ENCODE measurements at places on chromosomes 16 and 17. TPM values are rescaled to one million over a fixed set of nuclear protein-coding genes. Genes with fewer than 3 reads are reported as not detected.

Gene MAPK7
- 70.6 TPM for total RNA-seq

Gene PDE6G
- total RNA-seq = not detected

Gene C17orf67
- not detected for total RNA-seq

DNA sequence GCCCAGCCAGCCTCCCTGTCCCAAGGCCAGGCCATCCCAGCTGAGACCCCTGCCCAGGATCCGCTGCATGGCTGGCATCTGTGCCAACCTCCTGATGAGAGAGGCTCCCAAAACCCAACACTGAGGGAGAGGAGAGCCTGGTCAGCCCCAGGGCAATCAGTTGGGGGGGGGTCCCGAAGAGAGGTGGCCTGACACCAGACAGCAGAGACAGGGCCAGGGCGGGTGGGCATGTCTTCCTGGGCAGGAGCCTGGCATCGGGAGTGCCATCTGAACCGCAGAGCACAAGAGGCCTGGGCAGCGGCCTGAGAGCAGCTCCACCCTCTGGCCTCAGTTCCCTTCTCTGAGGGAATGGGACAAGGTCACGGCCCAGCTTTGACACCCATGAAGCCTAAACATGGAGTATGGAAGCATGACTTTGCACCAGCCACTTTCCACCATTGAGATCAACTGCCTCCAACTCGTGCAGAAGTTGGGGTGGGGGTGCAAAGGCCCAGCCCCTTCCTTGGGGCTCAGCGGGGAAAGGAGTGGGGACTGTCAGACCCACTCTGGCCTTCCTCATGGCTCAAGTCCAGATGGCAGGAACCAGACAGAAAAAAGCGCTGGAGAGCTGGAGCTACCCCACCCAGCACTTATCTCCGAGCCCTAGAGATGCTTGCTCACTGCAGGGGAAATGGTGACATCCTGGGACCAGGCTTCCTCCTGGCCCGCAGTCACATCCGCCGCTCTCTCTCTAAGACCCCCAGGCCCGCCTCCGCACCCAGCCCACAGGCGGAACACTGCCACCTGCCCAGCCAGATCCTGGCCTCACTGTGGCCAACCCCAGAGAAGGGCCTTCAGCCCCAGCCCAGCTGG, 9.7 kb downstream of the RHBDF2 start:
- no peak for DNase-seq

DNA sequence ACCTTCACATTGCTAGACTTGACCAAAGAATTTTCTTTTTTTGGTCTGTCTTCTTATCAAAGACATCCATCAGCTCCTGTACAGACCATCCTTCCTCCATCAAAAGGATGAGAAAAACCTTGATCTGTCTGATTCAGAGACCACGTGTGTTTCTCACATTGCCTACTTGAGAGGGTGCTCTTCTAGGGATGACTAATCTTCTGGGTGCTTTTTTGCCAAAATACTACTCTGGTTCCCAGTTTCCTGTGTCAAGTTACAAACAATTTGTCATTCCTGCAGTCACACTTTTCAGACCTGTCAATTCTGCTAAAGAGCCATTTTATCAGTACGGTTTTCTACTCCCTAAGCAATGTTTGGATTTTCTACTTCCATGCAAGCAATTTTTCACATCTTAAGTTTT, 492.2 kb downstream of the CDH11 start:
- no peak for DNase-seq

DNA sequence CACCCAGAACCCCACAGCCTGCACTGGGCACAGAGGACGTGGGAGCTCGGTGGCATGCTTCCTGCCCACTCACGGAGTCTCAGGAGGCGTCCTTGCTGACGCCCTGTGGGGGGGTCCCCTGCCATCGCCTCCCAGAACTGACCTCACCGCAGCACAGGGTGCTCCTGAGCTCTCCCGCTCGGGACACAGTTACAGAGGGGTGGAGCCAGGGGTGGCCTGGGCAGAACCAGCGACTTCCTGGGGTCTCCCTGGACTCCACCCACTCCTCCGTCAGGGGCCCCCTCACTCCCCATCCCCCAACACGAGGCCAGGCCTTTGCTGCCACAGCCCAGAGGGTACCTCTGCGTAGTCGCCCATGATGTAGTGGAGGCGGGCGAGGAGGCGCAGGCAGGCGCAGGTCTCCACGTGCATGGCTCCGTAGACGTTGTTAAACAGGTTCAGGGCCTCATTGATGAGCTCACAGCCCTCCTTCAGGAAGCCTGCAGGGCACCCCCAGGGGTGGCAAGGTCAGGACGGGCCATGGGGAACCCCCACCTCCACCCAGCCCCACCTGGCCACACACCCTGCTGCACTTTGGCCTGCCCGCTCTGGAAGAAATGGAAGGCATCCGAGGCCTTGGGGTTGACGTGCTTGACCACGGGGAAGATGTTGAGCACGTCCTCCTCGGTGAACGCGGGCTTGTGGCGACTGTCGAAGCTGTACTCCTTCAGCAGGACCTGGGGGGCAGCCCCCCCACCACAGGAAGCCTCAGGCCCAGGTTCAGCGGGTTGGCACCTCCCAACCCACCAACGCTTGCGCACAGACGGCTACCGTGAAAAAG, 17.8 kb downstream of the CLUH start:
- peak; percentile 9 for DNase-seq

DNA sequence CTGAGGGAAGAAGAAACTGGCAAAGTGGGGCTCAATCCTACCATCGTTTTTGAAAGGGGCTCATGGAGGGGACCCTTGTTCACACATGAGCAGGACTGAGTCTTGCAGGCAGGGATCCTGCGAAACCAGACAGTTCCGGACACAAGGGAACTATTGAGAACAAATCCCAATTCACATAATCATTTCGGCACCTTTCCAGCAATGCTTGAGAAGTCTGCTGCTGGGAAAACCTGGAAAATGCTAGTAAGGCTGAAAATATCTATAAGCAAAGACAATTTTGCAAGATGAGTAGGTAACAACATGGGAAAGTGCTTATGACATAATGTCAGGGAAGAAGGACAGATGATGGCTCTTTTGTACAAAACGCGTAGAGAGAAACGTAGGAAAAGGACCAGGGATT, 52.1 kb upstream of the BPTF start:
- DNase-seq = no peak

DNA sequence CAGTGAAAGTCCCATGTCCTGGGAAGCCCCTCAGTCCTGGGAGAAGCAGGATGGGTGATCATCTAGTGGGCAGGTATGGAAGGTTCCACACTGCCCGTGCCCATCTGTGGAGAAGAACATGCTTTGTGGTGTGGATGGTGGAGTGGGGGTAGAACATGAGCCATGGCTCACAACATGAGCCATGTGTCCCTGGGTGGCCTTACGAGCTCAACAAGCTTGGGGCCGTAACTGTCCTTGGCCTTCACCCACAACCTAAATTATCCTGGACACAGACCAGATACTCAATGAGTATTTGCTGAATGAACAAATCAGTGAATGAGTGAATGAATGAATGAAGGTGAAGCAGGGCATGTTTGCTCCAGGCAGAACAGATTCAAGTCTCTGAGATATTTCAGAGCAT, 13.5 kb downstream of the SOX8 start:
- no peak for DNase-seq

DNA sequence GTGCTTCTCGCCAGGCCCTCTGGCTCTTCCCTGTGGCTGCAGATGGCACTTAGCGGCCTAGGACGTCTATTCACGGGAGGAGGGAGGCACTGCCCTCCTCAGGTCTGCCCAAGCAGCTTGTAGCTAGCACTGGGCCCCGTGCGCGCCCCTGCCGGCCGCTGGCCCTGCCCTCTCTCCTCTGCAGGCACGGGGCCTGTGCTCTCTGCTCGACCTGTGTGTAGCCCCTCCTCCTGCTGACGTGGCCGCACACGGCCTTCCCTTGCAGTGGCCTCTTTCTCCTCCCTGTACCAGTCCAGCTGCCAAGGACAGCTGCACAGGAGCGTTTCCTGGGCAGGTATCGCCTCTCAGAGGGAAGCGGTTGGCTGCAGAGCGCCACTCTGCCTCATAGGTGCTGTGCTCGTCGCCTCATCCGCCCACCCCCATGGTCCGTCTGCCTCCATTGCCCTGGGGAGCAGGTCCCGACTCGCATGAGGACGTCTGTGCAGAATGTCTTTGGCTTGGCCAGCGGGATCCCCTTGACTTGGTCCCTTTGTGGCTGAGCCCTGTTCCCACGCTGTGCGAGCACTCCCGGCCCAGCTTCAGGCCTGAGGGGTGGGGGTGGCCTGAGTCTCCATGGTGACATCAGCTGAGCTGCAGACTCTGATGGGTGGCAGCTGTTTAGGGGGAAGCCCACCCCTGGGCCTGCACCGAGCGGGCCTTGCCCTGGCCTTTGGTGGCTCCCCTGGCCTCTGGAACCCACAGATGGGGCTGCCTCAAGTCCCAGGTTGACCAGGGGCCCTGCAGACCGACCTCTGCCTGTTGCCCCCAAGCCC, 34.6 kb downstream of the TSC2 start:
- no peak for DNase-seq

DNA sequence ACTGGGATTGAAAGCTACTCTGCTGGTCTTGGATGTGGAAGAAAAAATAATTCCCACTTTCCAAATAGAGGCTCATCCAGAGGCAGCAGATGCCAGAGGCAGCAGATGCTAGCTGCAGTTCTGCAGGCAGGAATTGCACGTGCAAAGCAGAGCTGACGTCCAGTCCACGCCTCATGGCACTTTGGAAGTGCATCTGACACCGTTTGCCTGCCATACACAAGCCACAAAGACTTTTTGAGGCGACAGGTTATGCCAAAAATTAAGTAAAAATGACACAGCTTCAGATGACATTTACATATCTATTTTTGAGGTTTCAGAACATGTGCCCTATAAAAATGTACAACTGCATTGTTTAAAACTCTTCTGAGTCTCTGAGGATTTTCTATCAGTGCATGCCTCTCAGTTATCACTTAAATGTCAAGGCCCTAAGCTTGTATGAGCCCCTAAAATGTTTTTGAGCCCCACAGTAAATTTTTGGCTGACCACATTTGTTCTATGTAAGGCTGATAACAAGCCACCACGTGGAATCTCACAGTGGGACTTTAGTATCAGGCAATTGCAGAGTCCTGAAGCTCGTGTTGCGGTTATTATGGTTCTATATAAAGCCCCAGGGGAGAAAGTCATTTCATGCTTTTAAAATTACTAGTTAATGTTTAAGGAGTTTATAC, 239.2 kb downstream of the PRKCA start:
- peak; percentile 39 for DNase-seq

Data from glutamatergic neuron (in vitro differentiated cells).